ENCODE measurements at places on chromosomes 3 and 15.
A peak's percentile ranks its signal among the peaks of the same experiment; 100 is the strongest.

DNA sequence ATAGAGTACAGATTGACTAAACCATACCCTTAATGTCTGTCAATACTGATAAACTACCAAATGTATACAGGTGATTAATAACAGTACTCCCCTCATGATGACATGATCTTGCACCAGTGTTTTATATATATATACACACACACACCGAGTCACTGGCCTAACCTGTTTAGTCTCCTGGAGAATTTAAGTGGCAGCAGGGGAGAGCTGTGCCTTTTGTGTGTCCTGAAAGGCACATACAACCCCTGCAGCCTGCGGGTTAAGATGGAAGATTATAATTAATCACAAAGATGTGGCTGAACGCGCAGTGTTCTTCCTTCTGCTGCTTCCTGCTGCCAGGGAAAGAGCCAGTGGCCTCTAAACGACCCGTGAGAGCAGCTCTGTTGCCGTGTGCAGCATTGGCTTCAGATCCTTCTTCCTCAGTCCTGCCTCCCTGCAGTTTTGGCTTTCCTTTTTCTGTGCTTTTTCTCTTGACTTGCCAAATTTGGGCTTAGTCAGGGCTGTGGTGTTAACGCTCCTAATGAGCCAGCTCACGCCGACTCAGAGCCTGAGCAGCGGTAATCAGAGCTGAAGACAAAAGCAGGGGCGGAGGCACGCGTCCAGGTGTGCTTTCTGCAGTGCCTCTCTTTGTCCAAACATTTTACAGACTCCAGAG is 42.5 kb upstream of the UBE3A start:
- no peak for DNase-seq

GRCh38 chr15:28948036-28948435 is 62.3 kb downstream of the APBA2 start:
- no peak for DNase-seq

GRCh38 chr3:197749315-197749600 is 425 bp upstream of the FYTTD1 start:
- peak; percentile 66 for DNase-seq

- no peak for DNase-seq
Measured at GRCh38 chr3:111582120-111582474, 13.0 kb downstream of the ZBED2 start.

DNA sequence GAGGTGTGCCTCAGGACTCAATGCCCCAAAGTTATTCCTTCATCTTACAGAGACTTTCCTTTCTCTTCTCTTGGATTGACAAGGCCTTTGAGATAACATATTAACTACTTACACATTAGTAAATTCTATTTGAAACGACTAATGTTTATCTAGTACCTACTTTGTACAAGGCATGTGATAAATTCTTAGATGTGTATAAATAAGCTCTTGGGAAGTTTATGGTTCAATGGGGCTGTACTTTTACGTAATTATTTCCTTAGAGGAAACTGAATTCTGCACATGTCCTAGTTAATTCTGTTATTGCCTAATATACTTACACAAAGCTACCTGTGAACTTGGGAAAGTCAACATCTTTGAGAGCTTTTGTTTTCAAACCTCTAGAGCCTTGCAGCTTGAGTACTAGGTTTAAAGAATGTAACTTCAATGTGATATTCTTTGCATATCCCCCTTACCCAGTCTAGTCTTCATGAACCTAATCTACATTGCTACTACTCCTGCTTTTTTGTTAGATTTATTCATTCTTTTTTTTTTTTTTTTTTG is 58.5 kb upstream of the RAP2B start:
- DNase-seq: no peak

GRCh38 chr3:484341-484740 is 287.8 kb downstream of the CHL1 start:
- no peak for DNase-seq

DNA sequence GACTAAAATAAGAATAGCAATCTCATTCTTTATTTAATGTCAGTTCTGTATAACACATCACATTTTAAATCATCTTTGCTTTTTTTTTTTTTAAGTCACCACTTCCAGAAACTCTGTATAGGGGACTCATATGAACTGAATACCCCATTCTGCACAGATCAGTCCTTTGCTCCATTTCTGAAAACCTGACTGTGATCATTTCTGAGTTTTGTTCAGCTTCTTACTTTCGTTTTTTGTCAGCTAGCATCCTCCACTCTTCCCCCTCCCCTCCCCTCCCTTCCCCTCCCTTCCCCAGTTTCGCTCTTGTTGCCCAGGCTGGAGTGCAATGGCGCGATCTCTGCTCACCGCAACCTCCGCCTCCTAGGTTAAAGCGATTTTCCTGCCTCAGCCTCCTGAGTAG is 49.8 kb upstream of the SGO1 start:
- DNase-seq: no peak

DNA sequence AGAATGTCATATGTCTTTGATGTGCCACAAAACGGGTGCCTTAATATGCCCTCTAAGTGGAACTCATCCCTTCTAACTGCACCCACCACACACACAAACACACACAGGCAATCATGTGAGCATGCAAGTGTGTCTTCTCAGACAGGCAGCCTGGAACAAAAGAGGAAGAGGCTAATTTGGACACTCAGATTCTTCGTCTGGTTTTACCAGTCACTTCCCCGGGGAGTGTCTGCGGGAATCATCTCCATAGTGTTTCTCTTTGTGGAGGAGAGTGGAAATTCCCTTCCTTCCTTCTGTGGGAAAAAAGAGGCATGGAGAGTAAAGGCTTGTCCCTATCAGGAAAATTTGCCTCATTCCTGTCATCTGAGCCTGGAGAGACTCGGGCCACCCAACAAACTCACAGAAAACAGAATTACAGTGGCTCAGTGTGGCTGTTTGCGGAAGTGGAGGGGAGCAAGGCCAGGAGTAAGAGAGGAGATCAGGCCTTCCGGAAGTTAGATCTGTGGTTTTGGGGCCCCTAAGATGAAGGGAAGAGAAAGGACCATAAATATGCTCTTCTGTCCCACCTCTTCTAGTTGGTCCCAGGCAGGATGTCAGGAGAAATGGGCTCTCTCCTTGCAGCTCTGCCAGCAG is 212.6 kb upstream of the SEMA6D start:
- DNase-seq: no peak

GRCh38 chr3:157152438-157152837 is 7.5 kb downstream of the CCNL1 start:
- DNase-seq: no peak

DNA sequence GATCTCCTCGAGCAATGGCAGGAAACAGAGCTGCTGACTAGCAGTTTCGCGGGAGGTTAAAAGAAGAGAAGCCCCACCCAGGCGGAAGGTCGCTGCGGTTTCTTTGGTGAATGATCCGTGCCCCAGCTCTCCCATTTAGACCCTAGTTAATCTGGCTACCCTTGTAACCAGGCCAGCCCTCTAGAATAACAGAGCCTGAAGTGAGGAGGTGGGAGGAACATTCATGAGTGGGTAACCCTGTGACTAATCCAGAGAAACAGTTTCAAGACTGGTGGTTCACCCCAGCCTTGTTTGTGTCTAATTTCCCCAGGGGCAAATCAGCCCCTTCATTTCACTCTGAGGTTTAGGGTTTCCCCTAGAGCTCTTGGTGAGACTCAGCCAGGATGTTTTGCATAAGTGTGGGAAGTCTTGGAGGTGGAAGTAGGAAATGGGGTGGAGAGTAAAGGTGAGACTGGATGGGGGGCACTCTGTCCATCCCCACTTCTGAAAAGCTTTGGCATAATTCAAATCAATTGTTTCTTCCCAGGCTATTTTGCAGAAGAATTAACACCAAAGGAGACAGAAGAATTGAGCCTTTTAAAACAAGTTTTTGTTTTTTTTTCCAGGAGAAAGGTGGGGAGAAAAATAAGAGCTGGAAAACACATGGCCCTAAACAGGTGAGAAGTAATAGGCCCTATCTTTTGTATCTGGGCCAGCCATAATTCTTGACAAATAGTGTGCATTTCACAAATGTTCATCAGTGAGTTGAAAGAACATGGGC is 303.1 kb downstream of the RPLP1 start:
- peak; percentile 78 for DNase-seq

GRCh38 chr15:68814596-68814995 is 6.1 kb downstream of the ANP32A start:
- DNase-seq: no peak

DNA sequence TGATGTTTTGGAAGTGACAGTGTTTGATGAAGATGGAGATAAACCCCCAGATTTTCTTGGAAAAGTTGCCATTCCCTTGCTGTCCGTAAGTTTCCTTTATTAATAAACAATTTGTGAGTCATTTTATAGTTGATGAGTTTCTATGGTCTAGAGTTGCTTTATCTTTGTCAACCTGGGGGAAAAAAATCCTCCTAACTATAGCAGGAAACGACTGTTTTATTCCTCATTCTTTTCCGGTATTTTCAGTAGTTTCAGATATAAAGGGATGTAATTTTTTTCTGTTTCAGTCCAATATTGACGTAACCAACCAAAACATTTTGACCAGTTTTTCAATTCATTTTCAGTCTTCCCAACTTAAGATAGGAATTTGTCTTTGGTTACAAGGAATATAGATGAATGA is 154.1 kb downstream of the MCTP2 start:
- no peak for DNase-seq

DNA sequence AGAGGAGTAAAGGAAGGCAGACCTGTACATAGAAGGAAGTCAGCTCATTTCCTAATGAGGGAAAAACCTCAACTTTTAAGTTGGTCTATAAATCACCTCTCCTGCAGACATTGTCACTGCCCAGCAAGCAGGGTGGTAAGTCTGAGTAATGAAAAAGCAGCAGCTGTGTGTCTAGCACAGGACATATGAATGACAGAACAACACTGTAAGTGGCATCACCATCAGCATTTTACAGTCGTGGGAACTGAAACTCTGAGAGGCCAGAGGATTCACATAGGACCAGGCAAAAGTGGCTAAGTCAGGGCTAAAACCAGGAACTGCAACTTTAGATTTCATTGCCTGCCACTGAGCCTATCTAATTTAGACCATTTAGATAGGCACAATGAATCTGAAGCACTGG is 235.6 kb downstream of the CLSTN2 start:
- DNase-seq: no peak

DNA sequence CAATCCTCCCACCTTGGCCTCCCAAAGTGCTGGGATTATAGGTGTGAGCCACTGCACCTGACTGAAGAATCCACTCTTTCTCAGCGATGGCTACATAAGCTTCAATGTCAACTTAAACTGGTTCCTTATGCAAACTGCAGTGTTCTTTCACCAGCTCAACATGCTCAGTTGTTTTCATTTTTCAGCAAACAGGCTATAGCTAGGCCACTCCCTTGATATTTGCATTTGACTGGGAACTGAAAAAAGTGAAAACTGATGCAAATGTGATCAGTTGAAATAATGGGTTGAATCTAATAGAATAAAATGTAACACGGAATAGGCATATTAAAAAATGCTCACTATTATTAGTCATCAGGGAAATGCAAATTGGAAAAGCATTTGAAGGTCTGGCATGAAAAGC is 74.2 kb upstream of the GCNT3 start:
- no peak for DNase-seq
